ENCODE measurements at places on chromosomes 7 and 10.

DNA sequence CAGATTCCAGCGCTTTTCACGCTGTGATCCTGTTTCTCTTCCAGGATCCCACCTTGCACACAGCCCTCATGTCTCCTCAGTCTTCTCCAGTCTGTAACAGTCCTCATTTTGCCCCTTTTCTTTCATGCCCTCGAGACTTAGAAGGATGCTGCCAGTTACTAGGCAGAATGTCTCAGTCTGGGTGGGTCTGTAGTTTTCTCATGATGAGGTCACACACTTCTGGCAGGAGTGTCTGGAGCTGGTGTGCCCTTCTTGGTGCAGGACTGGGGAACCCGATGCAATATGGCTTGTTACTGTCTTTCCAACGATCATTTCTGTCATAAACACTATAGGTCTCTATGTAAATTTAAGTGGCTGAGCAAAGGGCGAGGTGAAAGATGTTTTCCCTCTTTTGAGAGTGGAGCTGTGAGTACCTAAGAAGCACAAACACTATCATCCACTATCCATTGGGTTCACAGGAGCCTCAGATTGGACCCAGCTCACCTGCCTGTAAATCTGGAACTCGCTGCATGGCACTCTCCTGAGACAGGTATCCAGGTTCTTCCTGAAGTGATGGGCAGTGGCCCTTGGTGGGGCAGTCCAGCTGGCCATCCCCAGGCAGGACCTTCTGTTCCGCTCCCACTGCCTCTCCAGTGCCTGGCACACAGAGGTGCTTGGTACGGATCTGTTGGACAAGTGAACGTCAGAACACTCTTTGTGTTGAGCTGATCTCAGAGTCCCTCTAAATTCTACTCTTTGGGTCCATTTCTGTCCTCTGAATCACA lies 64.3 kb upstream of the ZNF32 start:
- DNase-seq = no peak

GRCh38 chr7:43217055-43217454 lies 104.6 kb downstream of the HECW1 start:
- no peak for DNase-seq

DNA sequence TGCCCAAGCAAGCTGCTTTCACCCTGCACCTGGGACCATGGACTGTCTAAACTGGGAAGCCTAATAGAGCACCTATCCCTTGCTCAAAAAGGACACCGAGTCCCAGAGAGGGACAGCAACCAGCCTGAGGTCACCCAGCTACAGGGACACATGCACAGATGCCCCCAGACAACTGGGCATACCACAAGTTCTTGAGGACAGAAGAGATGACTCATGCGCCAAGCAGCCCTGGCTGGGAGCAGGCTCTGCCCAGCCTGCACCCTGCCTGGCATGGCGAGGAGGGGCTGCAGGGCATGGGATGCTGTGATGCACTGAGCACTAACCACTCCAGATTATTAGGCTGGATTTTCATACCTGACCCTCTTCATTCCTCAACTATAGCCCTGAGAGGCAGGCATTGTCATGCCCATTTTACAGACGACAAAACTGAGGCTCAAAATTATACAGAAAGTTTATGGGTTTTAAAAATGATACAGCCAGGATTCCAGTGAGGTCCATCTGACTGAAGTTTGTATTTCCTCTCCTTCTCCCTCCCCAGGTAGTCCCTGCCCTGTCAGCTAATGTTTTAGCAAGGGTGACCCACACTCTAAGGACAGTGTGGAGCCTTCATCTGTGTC lies 289.3 kb upstream of the ZMIZ1 start:
- DNase-seq = no peak

DNA sequence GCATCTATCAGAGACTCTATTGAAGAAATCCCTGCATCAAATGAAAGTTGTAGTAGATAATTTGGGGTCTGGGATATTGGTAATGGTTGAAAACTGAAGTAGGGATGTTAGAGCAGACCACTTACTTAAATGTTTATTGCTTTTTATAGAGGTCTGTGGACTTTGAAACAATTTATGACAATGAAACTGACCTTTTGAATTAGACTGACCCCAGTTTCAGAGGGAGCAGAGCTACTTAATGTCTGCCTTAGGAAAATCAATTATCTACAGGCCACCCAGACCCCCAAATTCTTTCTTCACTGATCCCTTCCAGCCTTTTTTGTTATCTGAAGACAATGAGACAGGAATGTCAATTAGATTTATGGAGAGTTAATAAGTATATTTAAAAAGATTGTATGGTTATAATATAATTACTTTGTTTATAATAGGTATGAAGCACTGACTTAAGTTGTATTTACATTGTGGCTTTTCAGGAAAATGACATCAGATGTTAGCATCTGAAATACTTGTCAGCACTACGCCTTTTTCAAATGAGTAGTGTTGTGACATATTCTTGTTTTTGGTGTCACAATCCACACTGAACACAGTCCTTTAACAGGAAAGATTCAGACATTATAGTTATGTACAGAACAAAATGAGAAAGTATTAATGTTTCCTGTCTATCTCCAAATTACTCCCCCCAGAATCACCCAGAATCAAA lies 13.9 kb downstream of the MGAM2 start:
- DNase-seq = no peak

- DNase-seq = no peak
These were observed 39.4 kb upstream of the CTNNA3 start for GRCh38 chr10:67735430-67735829.

DNA sequence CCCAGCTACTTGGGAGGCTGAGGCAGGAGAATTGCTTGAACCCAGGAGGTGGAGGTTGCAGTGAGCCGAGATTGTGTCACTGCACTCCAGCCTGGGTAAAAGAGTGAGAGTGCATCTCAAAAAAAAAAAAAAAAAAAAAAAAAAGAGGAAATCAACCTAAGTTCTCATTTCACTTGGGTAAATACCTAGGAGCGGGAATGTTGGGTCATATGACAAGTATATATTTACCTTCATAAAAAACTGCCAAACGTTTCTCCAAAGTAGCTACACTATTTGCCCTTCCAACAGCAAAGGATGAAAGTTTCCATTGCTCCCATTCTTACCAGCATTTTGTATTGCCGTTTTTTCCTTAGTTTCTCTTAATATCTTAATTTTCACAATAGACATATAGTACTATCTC lies 9.8 kb downstream of the P4HA1 start:
- no peak for DNase-seq
